ENCODE measurements at places on chromosomes 5 and 9. TPM values are rescaled to one million over a fixed set of nuclear protein-coding genes. Genes with fewer than 3 reads are reported as not detected.

The PKD2L2 gene
- total RNA-seq = not detected

The NEUROG1 gene
- total RNA-seq = not detected

The RBM22 gene
- 62.7 TPM for total RNA-seq

- DNase-seq = no peak
Measured at GRCh38 chr9:2424619-2425033, 197.0 kb upstream of the VLDLR start.

The IL17B gene
- not detected for total RNA-seq

DNA sequence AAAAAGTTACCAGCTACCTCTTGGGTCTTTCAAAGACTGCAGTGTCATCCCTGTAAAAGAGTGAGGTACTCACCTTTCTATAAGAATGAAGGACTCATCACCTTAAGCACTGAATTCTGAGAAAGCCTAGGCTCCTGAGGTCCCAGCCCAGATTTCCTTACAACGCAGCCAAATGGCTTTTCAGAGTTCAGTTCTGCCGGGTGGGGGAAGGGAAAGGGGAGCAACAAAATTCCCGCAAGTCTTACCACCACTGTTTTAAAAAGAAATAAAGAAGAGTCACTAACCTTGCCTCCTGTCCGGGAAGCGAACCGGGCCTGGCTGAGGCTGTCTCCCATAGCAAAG lies 373 bp downstream of the ADAMTS12 start:
- DNase-seq = no peak

- DNase-seq = no peak
Measured at GRCh38 chr9:125831054-125831453, 83.9 kb downstream of the PBX3 start.

DNA sequence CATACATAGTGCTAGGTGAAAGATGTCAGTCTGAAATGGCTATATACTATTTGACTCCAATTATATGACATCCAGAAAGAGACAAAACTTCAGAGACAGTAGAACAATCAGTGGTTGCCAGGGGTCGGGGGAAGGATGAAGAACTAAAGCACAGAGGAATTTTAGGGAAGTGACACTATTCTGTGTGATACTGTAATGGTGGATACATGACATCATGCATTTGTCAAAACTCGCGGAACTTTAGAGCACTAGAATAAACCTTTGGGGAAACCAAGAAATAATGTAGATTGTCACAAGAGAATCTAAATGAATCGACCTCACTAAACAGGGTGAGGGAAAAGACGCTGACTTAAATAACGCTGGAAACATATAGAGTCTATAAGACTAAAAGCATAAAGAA lies 107.0 kb upstream of the RETREG1 start:
- no peak for DNase-seq

DNA sequence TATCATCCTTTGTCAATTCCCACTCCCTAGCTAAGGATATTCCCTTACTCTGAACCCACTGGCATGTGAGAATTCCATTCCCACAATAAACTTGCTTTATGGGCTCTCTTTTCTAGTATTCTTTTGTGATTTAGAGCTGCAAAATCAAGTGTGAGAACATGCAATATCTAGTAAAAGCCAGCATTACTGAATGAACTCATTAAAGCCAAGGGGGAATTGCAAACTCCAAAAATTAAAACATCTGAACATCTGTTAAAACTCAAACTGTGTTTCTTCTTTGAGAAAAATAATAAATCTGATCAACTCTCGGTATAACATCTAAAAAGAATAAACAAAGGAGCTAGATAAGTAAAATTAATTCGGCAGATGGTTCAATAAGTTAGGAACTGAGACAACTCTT lies 53.1 kb upstream of the MPDZ start:
- DNase-seq = no peak
